NCI-H524 treated with DMSO at 0.1 percent for 48 hours (cell line): ENCODE measurements at places on chromosomes 4 and X.

DNA sequence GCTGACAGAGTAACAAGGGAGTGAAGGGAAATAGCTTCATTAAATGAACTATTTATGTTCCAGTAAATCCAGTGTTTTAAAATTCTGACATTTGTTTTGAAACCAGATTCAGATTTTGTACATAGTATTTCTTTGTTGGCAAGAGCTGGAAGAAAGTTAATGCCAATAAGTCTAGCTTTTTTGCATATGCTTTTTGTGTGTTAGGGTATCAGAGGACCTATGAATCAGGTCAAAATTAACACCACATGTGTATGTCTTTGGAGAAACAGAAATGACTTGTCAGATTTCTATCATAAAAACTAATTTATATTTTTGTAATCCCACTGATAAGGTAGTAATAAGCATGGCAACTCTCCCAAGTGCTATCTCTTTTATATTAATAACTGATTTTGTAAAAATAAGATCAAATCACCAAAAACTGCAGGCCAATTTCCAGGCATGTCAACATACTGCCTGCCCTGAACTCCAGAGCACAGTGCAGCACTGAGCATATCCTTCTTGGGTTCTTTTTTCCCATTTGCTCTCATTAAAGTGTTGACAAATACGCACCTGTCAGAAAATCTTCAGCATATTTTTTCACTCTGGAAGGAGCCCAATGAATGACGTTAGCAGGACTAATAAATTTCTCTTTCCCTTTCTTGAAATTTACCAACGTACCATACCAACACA is 65.5 kb downstream of the SH3RF1 start:
- no peak for DNase-seq

GRCh38 chr4:63729519-63729918 is 679.7 kb downstream of the TECRL start:
- DNase-seq = no peak

GRCh38 chr4:164734484-164734883 is 19.4 kb upstream of the SMIM31 start:
- no peak for DNase-seq

GRCh38 chr4:37805091-37805490 is 21.4 kb upstream of the PGM2 start:
- DNase-seq = no peak

DNA sequence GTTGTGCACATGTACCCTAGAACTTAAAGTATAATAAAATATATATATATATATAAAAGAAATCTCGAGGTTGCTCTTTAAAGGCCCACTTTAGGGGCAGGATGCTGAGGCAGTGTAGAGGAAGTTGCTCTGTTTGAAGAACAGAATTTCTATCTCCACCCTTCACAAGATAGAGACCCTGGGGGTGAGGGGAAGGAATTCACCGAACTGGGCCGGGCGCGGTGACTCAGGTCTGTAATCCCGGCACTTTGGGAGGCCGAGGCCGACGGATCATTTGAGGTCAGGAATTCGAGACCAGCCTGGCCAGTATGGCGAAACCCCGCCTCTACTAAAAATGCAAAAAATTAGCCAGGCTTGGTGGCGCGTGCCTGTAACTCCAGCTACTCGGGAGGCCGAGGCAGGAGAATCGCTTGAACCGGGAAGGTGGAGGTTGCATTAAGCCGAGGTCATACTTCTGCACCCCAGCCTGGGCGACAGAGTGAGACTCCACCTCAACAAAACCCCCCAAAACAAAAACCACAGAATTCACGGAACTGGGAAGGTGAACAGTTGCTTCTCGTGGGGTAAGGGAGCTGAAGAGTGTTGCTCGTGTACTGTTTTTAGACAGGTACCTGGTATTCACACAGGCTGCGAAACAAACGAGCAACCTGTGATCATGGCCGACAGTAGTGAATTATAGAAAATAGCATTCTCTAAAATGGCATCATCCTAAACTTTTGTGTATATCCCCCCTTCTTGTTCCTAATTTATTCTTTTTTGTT is 6.2 kb downstream of the PLAC8 start:
- DNase-seq = no peak

DNA sequence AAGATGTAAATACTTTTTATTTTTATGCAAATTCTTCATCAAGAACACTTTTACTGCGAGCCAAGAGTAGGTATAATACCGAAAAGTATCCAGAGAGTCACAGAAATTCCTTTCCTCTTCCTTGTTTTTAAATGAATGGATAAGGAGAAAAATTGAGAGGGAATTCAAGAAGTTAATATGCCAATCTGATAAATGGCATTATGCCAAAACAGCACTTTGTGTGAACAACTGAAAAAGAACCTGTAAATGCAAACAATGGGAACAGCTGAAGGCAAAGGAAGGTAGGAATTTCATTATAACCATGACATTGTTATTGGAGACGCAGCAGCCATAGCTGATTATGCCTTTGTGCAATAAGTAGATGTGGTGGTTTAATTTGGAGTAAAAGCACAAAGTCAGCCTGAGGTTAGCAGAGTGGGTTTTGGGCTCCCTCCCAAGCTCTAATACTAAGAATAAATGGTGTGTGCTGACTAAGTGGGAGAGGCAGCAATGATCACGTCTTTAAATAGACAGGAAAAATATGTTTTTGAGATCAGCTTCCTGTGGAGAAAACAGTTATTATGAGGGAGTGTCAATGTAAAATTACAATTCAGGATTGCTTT is 209.8 kb upstream of the NDST4 start:
- no peak for DNase-seq

DNA sequence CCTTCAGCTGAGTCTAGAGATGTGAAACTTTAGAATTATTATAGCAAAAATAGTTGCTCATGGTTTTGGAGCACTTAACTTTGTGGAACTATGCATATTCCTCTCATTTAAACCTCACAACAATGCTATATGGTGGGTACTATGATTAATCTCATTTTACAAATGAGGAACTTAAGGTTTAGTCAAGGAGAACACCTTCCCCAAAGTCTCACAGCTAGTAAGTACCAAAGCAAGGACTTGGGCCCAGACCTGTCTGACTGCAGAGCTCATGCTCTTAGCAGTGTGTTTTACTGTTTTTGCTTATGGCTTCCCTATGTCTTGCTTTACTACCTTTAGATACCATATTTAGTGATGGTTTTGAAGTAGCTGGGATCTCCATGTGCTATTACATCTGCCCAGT is 5.1 kb downstream of the UBE2A start:
- no peak for DNase-seq

- peak; percentile 22 for DNase-seq
Observed at GRCh38 chr4:16205298-16206164, 20.7 kb downstream of the TAPT1 start.

- DNase-seq = no peak
Observed at GRCh38 chr4:8820178-8821102, 51.2 kb downstream of the HMX1 start.

GRCh38 chr4:1061056-1061700 is 49.8 kb downstream of the FGFRL1 start:
- DNase-seq = no peak

DNA sequence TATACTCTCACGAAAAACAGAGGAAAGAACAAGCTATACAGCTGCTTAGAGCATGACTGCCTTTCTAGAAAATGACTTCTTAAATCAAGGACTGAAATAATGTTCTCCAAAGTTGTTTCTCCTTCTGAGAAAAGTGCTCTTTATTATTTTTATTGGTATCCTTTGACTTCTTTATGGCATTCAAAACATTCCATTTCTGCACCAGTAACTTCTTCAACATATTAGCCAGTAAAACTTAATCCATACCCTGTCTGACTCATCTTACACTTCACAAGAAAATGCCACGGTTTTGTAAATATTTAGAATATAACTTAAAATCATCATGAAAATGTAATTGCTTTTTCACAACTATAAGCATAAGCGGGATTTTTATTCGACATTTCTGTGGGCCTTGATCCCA is 180.4 kb downstream of the NR3C2 start:
- no peak for DNase-seq

- peak; percentile 94 for DNase-seq
Observed at GRCh38 chrX:110588164-110588563, 207.5 kb downstream of the CHRDL1 start.

- DNase-seq = no peak
Observed at GRCh38 chr4:119592830-119593229, 35.8 kb downstream of the PDE5A start.

GRCh38 chr4:24856586-24856985 is 56.3 kb downstream of the CCDC149 start:
- DNase-seq = peak; percentile 61
